Activated T-cell treated with anti-CD3 and anti-CD28 coated beads, Interleukin-2, amount 50 U/mL, for 4 hours (primary cell): ENCODE measurements at places on chromosomes 2 and 18. TPM values are rescaled to one million over a fixed set of nuclear protein-coding genes. Genes with fewer than 3 reads are reported as not detected.

The DPYSL5 gene
- total RNA-seq: not detected

DNA sequence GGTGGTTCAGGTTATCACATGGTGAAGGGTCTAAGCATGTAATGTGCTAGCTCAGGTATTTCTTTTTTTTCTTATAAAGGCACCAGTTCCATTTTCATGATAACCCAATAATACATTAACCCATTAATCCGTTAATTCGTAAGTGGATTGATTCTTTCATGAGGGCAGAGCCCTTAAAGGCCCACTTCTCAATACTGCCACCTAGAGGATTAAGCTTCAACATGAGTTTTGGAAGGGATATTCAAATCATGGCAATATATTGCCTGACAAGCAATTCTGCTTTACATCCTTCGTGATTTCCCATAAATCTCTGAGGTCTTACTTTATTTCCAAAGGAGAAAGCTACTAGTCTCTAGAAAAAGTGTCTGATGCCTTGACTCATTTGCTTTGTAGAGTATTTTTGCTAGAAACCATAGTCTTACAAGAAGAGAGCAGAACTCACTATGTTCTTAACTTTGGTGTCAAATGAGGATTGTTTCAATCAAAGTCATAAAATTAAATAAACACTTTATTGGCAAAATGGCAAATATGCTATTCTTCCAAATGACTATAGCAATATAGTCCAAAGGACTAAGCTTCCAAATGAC, 271.3 kb downstream of the KCNS3 start:
- no peak for DNase-seq

DNA sequence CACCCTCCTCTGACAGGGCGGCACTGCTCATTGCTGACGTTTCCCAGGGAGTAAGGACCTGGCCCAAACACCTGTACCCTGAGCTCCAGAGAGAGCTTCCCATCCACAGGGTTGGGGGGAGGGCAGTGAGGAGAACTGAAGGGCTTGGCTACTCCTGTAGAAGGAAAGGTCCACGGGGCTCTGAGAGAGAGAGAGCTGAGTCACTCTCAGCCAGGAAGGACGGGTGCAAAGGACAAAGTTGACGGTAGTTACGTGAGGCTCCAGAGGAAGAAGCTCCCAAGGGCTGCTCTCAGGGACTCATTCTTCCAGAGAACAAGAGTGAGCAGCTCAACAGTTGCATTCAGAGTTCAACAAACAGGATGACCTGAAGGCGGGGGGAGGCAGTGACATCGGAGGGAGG, 852.5 kb downstream of the GALR1 start:
- DNase-seq: no peak

GRCh38 chr2:1599301-1600085, 144.8 kb downstream of the PXDN start:
- DNase-seq: no peak

DNA sequence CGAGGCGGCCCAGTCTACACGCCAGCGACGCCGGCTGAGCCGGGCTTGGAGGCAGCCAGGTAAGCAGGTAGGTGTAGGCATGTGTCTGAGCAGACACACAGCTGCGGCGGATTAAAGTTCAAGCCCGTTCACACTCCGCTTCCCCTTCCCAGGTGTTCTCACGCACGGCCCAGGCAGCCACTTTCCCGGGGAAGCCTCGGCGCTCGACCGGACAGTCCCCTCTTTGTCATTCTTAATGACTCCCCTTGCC, 367 bp downstream of the TGFA start:
- DNase-seq: peak; percentile 17

GRCh38 chr2:55420439-55420725, 726 bp upstream of the CCDC88A start:
- DNase-seq: no peak

DNA sequence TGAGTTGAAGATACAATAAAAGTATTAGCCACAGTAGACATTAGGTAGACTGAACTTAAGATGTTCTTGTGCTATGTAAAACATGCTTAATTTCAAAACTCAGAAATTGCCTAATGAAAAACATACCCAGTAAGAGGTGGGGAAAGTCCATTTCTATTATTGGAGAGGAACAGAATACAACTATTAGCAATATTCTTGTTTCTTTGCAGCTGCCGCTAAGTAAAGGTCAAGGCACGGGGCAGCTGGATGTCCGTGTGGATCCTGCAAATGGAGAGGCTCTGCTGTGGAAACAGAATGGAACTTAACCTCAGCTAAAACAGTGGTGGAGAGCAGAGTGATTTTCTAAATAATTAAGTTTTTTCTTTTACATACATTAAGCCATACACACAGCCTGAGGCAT, 139.2 kb upstream of the ARHGAP28 start:
- DNase-seq: no peak

The ALPI gene
- not detected for total RNA-seq

- no peak for DNase-seq
These were observed 406.1 kb upstream of the NRP2 start for GRCh38 chr2:205276116-205276777.

DNA sequence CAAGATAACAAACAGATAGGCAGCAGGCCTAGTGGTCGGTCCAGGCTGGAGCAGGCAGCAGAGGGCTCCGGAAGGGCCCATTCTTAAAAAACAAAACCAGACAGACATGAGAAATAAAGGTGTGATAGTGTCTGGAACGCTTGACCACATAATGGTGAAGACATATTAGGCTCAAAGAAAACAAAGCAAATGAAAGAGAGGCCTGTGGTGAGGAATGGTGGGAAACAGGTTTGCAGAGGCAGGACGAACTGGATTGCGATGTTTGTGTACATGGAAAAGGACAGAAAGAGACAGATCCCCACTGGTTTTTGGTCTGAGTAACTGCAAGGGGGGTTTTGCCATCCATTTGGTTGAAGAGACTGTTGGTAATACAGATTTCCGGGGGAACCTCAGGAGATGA, 19.9 kb downstream of the QPCT start:
- DNase-seq: no peak

The CFC1 gene
- not detected for total RNA-seq

GRCh38 chr2:8004250-8004681, 677.6 kb upstream of the ID2 start:
- DNase-seq: no peak

- no peak for DNase-seq
These were observed 2.8 kb upstream of the LRRFIP1 start for GRCh38 chr2:237624565-237624964.

DNA sequence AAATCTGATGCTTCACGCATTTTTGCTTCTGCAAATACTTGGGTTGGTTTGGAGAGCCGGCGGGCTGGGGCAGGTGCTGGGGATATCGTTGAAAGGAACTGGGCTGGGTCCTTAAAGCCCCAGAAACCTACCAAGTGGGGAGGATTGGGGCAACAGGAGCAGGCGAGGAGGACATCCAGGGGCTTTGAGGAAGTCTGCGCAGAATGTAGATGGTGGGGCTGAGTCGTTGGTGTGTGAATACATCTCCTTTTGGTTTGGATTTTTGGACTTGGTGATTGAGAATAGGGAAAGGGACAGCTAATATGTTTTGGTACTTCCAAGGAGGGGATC, 1.1 kb downstream of the DCC start:
- no peak for DNase-seq

DNA sequence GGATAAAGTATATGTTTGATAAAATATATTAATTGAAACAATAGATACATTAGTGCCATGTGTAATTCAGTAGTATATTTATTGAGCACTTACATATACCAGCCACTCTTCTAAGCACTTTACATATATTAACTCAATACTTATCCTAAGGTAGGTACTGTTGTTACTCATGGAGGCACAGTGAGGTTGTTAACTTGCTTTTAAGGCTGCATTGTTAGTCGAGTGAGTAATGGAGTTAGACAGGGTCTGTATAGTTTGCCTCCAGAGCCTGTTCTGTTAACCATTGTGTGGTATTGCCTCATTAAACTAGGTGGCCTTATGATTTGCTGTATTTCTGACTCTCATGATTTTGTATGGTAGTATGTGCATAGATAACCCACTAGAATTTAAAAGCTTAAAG, 44.2 kb downstream of the LCLAT1 start:
- no peak for DNase-seq

The SPC25 gene
- 2.1 TPM for total RNA-seq

DNA sequence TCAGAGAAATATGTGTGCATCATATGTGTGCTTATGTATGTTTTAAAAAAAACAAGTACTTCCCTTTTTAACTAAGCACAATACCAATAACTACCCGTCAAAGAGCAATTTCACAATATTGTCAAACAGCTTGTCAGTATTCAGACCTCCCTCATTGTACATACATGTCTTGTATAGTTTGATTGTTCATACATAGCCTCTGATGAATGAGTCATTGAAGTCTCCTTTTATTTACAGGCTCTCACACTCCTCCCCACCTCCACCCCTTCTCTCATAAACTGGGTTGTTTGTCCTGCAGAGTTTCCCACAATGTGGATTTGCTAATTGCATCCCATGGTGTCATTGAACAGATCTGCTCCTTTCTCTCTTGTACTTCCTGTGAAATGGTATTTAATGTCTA, 132.8 kb upstream of the L3MBTL4 start:
- no peak for DNase-seq

DNA sequence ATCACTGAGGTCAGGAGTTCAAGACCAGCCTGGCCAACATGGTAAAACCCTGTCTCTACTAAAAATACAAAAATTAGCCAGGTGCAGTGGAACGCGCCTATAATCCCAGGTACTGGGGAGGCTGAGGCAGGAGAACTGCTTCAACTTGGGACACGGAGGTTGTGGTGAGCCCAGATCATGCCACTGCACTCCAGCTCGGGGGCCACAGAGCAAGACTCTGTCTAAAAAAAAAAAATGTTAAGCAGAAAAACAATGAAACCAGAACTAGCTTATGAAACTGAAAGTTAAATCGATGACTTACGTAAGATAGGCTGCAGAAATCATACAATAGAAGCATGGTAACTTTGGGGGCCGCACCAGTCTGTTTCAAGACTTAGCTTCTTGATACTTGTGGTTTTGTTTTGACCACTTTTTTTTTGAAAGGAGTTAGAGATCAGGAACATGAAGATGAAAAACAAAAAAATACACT, 6.2 kb upstream of the GPR155 start:
- peak; percentile 42 for DNase-seq

DNA sequence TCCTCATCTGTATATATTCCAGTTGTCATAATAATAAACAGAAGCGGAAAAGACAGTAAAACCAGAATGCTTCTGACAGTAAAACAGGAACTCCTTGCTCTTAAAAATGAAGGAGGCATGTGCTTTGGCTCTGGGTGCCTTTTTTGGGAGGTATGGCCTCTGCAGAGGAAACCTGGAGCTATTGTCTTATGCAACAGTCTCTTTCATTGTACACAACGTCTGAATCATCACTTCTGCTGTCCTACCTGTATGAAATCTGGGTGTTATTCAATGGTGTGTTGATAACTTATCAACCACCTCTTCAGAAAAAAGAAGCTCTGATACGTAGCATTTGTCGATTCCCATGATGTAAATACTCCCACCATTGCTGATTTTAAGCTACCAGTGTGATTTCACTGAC, 64.8 kb downstream of the CDCA7 start:
- no peak for DNase-seq

DNA sequence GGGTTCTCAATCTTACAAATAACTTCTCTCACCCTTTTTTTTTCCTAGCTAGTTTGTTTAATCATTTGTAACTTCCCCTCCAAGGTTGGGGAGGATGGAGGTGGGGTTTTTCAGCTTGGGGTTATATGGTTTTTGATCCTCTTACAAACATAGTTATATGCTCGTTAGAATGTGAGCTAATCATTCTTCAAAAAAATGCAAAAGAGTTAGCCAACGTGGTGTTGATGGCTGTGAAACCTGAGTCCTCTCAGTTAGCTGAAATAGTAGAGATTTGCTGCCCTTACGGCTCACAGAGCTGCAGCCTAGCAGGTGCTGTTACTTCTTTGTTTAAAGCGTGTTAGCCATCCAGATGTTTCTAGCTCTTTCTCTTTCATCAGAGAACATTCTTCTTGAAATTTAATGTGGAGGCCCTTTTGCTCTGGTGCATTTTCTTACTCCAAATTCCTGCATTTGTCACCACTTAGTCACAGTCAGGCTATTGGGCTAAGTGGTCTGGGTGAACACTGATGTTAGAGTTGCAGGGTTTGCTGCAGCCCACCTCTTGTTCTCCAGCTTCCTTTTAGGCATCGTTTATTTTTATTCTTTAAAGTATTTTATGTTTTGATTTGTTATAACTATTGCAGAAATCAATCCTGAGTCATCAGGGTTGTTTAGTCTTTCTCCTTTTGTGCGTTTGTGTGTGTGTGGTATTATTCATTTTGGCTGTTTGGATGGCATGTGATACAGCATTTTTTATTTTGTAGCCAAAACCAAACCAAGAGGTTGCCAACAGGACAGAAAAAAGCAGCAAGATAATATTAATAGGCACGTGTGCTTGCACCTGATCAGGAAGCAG, 41.1 kb downstream of the LIMS1 start:
- no peak for DNase-seq

DNA sequence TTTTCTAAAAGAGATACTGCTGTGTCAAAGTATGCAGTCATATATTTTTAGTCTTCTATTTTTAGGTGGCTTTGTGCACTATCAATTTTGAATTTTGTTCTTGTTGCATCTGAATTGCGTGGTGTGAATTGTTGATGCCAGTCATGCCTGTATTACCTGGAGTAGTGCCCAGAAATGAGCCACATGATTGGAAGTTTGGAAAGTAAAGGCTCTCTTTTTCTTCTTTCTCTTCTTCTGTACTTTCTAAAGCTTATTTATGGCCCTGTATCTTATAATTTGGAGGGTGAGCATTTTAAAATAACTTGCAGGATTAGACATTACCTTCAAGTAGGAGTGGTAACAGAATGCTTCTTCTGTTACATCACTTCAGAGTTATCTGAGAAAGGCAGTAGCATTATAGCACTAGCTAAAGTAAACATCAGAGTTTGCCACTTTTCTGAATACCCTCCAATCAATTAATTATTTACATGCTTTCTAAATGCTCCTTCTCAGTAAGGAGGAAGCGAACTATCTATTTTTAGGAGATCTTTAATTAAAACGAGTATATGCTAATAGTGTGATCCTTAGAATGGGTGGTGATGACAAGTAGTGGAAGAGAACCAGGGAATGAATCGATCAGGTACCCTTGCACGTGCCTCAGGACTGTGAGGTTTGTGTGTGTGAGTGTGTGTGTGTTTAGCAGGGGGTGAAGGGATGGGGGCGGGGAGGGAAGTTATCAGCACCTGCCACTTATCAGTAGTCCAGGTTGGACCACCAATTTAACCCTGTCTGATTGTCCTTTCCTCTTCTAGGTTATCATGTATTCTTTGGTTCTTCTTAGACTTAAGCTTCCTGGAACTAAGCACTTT, 112.5 kb downstream of the MAP3K20 start:
- DNase-seq: no peak

DNA sequence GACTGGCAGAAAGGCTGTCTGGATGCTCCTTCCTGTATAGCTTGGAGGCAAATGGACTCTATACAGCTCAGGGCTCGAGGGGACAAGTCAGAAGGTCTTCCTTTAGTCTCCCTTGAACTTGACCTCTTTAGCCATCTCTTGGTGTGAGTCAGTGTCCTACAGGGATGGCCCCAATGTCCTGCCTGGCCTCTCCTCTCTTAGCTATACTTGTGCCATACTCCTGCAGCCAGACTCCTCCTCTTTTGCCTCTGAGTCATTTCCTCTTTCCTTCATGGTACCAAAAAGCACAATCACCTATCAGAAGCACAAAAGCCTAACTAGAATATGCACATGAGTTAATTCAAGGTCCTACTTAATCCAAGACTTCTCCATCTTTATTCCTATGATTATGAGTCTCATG, 112.7 kb downstream of the XRCC5 start:
- DNase-seq: no peak

The MFSD2B gene
- total RNA-seq: not detected

GRCh38 chr2:219421323-219421722, 3.1 kb downstream of the DES start:
- no peak for DNase-seq

- no peak for DNase-seq
These were observed 555.8 kb upstream of the SALL3 start for GRCh38 chr18:78423811-78424210.

- no peak for DNase-seq
These were observed 550.2 kb downstream of the STK39 start for GRCh38 chr2:167697194-167697593.
